ENCODE measurements at places on chromosomes 1 and 21.

- peak; percentile 16 for DNase-seq
Observed at GRCh38 chr1:186442651-186443375, 18.1 kb downstream of the PDC start.

- DNase-seq: peak; percentile 43
Observed at GRCh38 chr1:110420874-110421793, 13.6 kb upstream of the LAMTOR5 start.

DNA sequence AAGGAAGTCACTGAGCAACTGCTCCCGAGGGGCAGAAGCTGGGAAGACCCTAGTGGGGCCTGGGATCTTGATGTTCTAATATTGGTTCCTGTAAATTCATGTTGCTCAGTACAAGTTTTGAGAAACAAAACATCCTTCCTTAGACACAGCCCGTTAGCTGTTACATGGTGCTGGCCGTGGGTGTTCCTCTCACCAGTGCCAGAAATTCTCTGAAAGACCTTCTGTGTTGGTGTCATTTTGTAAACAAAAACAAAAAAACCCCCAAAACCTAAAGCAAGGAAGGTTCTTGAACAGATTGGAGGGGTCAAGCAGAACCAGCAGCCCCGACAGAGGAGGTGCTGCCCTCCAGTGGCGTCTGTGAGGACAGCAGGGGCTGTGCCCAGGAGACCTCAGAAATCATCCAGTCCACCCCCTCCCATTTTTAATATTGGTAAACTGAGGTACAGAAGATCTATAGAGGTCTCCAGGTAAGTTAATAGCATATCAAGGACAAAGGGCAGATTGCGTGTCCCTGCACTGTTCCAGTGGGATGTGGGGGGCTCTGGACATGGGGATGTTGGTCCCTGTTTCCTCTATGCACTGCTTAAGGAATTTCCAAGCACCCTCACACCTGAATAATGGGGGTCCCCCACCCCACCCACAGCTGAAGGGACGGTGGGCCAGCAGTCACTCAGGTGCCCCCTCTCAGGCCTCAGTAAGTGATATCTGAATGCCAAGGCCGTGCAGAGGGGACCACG is 38.2 kb downstream of the SLC2A7 start:
- peak; percentile 74 for DNase-seq

- DNase-seq: peak; percentile 85
Observed at GRCh38 chr1:89706700-89707012, 73.7 kb downstream of the LRRC8C start.

DNA sequence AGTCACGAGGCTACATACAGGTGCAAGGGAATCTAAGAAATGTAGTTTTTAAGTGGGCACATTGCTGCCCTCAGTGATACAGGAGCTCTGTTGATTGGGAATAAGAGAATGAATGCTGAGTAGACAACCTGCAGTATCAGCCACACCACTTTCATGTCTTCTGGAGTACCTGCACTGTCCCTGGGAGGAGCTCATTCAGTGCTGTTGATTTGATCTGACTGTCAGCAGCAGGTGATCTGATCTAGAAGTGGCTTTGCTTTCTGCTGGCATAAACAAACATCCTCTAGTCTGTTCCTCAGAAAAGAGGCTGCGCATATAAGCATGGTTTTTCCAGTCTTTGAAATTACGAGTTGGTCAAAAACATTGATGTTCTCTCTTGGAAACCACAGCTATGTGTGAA is 35.5 kb upstream of the LRRC52 start:
- no peak for DNase-seq

GRCh38 chr1:157963713-157964112 is 29.7 kb upstream of the KIRREL1 start:
- DNase-seq: peak; percentile 74

DNA sequence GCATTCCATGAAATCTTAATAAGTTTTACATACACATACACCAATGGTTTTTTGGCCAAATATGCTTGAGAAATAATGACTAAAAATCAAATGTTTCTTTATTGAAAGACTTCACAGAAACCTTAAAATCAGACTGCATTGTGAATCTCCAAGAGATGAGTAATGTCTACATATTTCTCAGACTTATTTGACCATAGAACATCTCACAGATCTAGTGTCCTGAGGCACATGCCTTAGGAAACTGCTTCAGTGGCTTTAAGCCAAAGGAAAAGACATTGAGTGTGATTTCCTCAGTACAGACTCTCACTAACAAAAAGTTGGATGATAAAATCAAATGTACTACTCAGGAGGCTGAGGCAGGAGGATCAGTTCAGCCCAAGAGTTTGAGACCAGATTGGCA is 6.2 kb upstream of the C1orf105 start:
- DNase-seq: no peak

- no peak for DNase-seq
Observed at GRCh38 chr1:12161324-12161661, 5.5 kb upstream of the TNFRSF1B start.

- DNase-seq: no peak
Observed at GRCh38 chr1:81551946-81552345, 248.8 kb upstream of the ADGRL2 start.

DNA sequence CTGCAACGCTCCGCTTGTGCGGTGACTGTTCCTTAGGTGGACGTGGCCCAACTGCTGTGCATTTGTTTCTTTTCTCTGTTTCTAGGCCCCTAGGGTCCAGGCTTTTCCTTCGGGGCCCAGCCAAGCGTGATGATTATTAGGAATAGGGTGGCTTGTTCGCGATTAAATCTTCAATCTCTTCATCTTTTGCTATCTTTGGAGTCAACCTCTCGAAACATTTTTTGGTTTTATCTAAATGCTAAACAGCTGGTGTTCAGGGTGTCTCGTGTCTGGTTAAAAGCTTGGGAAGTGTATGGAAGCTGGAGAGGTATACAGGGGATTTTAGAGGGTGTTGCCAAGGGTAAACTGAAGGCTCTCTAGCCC is 844 bp upstream of the PLD5 start:
- DNase-seq: no peak

DNA sequence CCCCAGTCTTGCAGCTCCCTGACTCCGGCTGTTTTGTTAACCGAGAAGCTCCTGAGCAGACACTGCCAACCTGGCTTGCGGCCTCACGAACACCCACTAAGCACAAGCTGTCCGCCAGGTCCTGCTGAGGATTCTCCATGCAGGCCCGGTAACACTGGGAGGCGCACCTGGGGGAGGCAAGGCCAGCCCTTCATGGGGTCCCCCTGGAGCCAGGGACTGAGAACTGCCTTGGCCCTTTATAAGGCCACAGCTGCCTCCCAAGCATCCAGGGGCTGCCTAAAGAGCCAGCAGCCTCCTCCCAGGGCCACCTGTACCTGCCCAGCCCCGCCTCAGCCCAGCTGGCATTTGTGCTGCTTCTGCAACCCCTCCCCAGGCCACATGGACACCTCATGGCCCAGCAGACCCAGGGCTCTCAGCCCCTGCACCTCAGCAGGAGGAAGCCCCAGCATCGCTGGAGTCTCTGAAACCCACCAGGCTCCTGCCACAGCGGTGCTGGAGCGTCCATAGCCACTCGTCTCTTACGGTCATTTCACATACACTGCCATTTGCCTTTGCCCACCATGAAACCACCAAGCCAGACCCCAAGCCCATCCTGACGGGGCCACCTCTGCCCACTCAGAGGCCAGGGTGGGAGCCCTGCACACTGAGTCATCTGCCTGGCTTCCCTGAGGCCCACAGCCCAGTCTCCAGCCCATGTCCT is 82.5 kb downstream of the NPHP4 start:
- DNase-seq: no peak

- DNase-seq: no peak
Observed at GRCh38 chr21:46068516-46069079, 29.3 kb upstream of the COL6A2 start.

- no peak for DNase-seq
Observed at GRCh38 chr21:32307706-32308105, 9.1 kb downstream of the MRAP start.

DNA sequence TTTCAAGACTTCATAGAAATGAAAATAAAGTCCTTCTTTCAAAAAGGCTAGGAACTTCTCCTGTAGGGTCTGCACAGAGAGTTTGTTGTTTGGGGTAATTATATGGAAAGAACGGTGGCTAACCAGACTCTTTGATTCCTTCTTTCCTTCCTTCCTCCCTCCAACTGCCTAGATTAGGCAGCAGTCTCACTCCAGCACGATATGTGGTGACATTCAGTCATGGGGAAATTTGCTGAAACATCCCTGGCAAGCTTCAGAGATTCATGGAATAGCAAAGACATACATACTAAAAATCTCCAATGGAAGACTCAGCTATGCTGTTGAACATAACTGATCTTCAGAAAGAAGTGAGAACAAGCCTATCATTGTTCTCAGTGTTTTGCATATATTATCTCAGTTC is 4.3 kb downstream of the NTMT2 start:
- DNase-seq: no peak

DNA sequence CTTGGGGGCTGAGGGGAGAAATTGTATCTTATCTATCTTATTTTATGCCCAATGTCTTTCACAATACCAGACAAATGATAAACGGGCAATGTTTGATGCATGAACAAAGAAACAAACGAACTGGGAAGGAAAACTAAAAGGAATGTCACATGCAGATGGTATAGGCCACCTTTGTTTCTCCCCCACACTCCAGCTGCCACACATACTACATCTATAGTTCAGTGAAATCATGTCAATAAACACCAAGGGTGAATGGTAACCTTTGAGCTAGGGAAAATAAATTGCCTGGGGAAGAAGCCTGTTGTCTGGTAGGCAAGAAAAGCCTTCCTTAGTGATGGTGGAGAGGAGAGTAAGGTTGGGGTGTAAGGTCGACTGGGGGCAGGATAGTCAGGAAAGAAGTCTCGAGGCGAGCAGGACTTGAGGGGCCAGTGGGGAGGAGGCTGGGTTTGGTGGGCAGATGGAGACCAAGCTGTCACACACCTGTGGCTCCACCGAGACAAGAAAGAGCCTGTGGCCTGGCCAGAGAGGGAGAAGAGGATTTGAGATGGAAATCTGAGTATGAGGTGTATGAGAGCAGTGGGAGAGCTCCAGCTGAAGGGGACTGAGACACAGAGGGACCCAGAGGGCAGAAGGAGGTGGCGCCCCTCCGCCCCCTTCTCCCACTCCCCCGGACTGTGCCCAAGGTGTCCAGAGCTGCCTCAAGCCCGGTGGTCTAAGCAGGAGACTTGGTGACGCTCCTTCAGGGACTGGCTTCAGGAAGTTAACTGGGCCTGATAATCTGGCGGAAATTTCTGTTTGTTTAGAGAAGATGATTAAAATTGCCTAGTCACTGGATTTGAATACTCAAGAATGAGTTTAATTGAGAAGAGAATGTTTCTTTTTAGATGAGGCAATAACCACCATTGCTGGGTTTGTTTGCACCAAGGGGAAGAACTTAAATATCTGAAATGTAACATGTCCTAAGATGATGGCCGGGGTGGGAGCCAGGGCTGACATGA is 37.3 kb downstream of the ATF3 start:
- no peak for DNase-seq

GRCh38 chr1:69121723-69122122 is 446.0 kb upstream of the LRRC7 start:
- no peak for DNase-seq

GRCh38 chr1:8629241-8630091 is 188.0 kb downstream of the RERE start:
- peak; percentile 43 for DNase-seq

- no peak for DNase-seq
Observed at GRCh38 chr21:33189237-33189636, 40.5 kb upstream of the IFNAR2 start.

- no peak for DNase-seq
Observed at GRCh38 chr1:201399352-201400126, 415 bp upstream of the LAD1 start.

- no peak for DNase-seq
Observed at GRCh38 chr1:18200136-18200717, 92.6 kb downstream of the IGSF21 start.

- DNase-seq: no peak
Observed at GRCh38 chr1:212559929-212560328, 48.6 kb upstream of the ATF3 start.

DNA sequence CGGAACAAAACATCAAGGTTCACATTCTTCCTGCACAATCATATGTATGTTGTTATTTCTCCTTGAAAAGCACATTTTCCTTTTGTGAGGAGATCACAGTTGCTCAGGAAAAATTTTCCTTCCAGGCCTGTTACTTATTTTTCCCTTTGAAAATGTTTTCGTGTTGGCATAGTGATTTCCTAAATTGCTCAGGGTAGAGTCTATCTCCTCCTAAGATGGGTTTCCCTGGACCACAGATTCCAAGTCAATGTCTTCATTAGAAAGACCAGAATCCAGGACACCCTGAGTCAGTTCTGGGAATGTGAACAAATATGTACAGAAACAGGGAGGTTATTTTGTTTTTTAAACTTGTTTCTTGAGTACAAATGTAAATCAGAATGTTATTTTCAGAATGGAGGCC is 94.3 kb upstream of the C1orf105 start:
- no peak for DNase-seq

DNA sequence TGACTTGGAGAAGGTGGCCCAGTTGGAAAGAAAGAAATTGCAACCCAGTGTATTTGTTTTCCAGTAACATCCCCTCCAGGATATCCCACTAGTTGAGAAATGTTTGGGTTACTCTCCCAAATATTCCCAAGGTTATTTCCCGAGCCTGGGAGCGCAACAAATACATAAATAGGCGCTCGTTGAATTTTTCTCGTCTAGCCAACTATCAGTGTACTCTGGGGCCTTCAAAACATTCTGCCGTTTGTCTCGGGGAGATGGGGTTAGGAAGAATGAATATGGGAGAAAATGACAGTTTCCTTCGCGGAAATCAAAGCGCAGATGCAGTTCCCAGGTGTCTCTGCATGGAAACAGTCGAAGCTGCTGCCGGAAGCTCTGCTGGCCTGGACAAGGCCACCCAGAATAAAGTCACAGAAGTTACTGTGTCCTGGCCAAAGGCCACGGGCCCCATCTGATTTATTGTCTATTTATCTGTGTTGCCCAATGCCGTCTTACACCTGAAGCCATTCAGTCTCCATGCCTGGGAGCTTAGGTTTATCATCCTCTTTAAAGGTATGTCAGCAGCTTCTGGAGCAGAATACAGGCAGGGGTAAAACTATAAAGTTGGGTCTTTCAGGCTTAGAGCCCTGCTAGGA is 1.0 kb downstream of the C1orf115 start:
- no peak for DNase-seq

GRCh38 chr1:207649865-207650580 is 5.1 kb downstream of the CR1L start:
- no peak for DNase-seq

DNA sequence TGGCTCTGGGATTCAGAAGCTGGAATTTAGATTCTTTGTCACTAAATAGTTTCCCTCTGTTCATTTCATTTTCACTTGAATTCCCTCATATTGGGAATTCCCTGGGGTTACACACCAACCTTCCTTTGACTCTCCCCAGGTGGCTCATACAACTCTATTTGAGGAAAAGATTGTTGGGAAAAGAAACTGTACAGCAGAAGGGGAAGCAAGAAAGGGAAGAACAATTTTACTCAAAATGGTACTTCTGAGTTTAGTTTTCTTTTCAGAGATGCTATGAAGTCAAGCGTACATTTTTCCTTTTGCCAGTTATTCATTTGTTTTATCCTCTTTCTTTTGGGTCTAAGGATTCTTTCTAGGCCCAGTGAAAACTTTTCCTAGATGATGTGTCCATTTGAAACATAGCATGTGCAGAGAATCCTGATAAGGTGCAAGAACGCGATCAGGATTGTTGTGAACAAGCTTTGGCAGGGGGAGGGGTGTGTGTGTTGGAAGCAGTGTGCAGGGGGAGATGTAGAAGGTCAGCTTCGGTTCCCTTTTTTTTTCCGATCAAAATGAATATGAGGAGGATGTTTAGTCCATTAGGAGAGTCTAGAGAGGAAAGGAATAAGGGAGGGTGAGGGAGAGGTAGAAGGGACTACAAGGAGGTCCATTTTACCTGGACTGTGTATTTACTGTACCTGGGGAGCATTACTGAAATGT is 26.8 kb upstream of the CD1D start:
- no peak for DNase-seq

Measured in KBM-7 (cell line).